NCI-H1092 treated with DMSO at 0.1 percent for 48 hours (cell line): ENCODE measurements at places on chromosomes 11 and 22.
A peak's percentile ranks its signal among the peaks of the same experiment; 100 is the strongest.

- DNase-seq = no peak
These were observed 11.8 kb downstream of the MB start for GRCh38 chr22:35605369-35605680.

GRCh38 chr11:2277008-2277346 is 6.6 kb upstream of the ASCL2 start:
- DNase-seq = no peak

GRCh38 chr11:91664521-91664920 is 560.1 kb upstream of the FAT3 start:
- DNase-seq = no peak

DNA sequence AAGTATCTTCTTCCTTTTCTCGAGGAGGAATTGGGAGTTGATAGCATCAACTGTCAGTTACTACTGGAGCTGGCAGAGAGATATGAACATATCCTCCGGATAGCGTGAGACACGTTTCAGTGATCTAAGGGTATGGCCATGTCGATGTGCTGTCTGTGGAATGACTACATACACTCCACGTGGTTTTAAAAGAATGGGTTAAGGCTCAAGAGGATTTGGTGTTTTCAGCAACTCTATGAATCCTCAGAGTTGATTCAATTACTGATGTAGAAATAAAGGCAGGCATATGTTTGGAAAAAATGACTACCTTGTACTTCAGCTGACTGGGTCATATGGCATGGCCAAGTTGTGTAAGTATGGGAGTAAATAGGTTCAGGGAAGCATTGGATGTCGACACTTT is 22.9 kb downstream of the MMP13 start:
- no peak for DNase-seq

- no peak for DNase-seq
These were observed 189.1 kb upstream of the FAT3 start for GRCh38 chr11:92035488-92035887.

DNA sequence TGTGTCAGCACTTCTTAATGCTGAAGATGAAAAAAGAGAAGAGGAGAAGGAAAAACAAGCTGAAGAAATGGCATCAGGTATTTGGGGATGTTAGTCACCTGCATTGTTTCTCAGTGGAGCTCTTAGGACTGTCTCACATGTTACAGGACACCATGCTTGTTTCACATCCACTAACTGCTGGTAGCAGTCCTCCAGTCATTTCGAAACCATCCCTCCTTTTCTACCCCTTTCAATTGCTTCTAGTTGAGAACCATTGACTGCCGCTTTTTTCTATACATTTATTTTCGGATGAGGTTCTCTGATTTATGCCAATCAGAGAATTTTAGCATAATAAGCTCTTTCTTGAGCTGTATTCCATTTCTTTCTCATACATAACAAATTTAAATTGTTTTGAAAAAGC is 21.5 kb downstream of the BIRC2 start:
- DNase-seq = no peak

DNA sequence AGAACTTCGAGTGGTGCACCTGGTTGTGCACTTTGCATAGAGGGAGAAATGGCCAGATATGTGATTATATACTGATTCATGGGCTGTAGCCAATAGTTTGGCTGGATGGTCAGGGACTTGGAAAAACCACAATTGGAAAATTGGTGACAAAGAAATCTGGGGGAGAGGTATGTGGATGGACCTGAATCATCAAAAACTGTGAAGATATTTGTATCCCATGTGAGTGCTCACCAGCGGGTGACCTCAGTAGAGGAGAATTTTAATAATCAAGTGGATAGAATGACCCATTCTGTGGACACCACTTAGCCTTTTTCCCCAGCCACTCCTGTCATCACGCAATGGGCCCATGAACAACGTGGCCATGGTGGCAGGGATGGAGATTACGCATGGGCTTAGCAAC is 48.0 kb upstream of the NARS2 start:
- no peak for DNase-seq

DNA sequence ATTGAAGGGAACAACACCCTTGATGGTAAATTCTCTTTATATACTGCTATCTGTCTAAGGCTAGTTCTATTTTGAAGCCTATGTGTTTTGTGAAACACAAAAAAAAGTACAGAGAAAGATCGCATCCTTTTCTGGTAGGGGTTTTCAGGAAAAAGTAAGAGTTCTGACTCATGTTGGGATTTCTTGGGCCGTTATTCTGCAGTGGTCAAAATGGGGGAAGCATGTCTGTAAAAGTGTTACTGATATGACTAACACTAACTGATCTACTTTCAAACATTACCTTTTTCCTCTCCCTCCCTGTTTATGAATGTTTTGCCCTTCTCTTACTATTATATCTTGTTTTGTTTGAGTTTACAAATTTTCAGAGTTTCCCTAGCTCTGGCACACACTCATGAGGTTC is 53.9 kb downstream of the CTNND1 start:
- no peak for DNase-seq

DNA sequence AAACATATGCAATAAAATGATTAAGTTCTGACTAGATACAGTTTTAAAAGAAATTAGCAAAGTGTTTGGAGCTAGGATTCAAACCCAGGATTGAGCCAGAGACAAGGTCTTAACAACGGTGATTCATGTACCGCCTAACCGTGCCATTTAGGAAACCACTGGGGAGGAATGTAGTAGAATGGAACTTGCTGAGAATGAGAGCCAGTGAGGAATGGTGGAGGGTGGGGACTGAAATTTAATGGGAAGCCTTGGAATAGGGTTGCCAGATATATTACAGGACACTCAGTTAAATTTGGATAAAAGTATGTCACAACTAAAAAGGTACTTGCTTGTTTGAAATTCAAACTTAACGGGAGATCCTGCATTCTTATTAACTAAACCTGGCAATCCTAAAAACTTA is 30.4 kb upstream of the TMEM86A start:
- no peak for DNase-seq

DNA sequence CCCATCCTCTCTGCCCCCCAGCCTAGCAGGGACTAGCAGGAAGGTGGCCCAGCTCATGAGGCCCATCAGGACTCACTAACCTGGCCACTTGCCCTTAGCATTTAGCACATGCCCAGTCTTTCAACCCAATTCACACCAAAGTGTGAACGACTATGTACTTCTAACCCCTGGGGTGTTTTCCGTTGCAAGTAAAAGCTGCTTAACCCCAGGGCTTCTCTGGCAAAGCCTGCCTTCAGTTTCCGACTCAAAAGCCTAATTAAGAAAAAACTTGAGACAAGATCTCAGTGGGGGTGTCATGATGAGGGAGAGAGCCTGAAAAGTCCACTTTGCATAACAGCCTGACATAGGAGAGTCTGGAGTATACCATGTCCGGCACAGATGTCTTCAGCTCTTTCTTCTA is 347.8 kb downstream of the MN1 start:
- no peak for DNase-seq

GRCh38 chr11:76030968-76031590 is 175.2 kb downstream of the WNT11 start:
- no peak for DNase-seq

GRCh38 chr11:88469561-88470225 is 132.2 kb upstream of the CTSC start:
- no peak for DNase-seq

DNA sequence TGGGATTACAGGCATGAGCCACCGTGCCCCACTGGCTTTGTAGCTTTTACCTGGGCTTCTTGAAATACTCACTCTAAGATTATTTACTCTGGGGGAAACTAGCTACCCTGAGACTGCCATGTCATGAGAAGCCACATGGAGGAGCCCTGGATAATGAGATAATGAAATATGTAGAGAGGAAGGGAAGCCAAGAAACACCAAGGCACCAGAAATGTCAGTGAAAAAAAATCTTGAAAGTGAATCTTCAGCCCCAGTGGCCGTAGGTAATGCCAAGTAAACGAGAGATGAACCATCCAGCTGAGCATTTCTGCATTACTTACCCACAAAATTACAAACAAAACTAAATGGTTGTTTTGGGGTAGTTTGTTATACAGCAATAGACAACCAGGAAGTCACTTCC is 125.6 kb downstream of the APIP start:
- DNase-seq = no peak

DNA sequence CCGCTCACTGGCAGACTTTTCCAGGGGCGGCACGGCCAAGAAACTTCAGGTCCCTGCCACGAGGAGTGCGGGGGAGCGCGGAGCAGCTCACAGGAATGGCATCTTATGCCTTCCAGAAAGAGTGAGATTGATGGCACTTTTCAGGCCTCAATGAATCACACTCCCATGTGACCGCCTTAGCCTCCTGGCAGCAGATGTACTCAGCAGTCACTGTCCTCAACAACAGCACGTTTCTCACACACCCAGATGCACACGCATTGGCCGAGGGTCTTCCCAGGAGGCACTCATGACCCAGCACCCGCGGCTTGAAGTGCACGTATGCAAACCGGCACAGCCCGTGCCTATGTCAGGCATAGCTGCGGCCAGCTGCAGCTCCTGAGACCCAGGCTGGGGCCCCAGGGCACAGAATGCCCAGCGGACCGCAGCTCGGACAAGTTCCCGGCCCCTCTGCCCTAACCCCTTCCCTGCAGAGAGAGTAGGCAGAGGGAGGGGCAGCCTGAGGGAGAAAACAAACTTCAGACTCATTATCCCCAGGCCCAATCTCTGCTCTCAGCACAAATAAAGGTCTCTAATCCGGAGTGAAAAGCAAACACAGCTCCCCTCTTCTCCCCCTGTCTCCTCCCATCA is 48.3 kb downstream of the RPUSD4 start:
- peak; percentile 45 for DNase-seq
